Right ventricle myocardium inferior (tissue), 1 donor: ENCODE measurements at places on chromosomes 5 and 9.

DNA sequence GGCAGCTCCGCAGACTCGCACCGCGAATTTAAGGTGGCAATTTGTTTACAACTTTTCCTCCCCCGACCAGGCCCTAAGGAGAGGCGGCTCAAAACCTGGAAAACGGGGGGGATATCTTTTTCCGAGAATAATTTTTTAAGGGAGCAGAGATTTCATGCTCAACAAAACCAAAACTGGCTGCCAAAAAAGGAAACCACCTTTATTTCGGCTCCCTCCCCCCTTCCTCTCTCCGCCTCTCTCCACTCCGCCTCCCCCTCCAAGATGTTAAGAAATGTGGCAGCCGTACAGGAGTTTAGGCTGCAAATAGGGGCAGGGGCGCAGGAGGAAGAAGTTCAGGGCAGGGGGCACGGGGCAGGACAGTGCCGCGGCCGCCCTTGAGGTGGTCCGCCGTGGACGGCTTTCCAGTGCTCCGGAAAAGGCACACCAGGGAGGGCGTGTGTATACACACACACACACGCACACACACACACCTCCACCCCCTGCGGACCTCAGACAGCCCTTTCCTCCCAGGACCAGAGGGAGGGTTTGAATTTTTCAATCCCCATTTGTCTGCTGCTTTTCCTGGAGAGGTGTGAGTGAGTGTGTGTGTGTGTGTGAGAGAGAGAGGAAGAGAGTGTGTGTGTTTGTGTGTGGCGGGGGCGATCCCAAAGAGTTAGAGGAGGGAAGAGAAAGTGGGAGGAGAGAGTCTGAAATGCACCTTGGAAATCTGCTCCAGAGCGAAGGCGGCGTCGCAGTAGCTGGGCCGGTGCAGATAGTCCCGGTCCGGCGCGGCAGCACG, 9.1 kb downstream of the PTCH1 start:
- DNase-seq = no peak

DNA sequence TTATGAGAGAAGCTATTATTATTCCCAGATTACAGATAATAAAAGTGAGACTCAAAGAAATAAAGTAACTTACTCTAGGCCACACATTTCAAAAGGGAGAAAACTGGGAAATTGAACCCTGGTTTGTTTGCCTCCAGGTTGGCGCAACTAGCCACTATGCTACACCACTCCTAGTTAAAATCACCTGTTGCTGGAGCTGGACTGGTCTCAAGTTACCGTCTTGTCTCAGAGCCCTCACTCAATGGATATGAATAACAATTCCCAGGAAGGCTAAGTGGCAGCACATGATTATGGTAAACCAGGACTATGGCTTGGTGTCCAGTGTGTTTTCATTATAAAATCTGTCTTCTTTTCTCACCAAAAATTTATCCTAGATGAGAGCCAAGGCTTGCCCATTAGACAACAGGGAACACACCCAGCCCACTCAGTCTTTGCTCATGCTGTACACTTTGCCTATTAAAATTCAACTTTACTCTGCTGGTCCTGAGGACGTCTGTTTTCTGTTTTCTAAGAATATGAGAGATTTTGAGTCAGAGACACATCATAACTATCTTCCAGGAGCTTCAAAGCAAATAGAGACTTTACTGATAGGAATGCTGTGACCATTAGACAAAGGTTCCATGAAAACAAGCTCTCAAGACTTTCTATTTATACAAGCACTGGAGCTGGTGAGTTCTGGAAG, 58.1 kb downstream of the ADRB2 start:
- DNase-seq = no peak

GRCh38 chr5:39547553-39548154, 122.9 kb upstream of the DAB2 start:
- no peak for DNase-seq

DNA sequence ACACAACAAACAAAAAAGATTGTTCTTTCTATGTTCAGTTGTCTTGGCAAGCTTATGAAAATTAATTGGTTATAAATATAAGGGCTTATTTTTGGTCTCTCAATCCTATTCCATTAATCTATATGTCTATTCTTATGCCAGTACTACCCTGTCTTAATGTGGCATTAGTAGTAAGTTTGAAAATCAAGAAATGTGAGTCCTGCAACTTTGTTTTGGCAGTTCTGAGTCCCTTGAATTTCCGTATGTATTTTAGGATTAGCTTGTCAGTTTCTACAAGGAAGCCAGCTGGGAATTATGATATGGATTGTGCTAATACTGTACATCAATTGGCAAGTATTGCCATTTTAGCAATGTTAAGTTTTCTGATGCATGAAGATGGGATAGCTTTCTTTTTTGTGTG, 10.5 kb upstream of the CCDC125 start:
- DNase-seq = no peak

DNA sequence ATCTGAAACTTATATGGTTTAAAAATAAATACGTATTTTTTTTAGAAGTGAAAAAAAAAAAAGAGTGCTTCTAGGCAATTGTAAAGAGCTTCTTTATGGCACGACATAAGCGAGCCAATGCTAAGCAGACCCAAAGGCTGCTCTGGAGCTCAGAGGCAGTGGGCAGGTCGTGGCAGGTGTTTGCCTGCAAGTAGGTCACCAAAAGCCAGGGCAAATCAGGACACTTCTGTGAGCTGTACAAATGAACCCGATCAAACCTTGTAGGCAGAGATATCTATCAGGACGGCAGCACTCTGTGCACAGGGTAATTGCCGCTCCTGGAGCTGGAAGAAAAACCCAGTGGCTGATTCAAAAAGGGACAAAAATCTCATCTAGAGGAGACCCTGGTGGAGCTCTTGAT, 75.9 kb downstream of the IRX2 start:
- DNase-seq = no peak

DNA sequence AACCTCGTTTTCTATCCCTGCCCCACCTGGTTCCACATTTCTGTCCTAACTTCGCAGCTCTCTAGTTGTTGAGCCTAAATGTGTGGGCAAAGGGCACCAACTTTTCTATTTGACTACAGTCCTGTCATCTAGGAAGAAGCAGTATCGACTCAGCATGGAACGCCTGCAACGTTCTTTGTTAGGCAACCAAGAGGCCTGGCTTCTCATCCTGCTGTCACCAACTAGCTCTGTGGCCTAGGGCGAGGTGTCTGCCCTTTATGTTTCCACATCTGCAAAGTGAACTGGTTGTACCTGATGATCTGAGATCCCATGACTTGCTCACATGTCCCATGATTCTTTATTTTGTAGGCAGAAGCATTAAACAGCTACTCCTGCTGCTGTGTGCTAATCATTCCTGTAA, 248.9 kb downstream of the ADAMTSL1 start:
- no peak for DNase-seq
